ENCODE measurements at places on chromosomes 12 and 14.

GRCh38 chr12:107514887-107515445 lies 170.6 kb upstream of the PWP1 start:
- no peak for DNase-seq

- DNase-seq: no peak
Observed at GRCh38 chr14:55450124-55450523, 9.7 kb upstream of the TBPL2 start.

DNA sequence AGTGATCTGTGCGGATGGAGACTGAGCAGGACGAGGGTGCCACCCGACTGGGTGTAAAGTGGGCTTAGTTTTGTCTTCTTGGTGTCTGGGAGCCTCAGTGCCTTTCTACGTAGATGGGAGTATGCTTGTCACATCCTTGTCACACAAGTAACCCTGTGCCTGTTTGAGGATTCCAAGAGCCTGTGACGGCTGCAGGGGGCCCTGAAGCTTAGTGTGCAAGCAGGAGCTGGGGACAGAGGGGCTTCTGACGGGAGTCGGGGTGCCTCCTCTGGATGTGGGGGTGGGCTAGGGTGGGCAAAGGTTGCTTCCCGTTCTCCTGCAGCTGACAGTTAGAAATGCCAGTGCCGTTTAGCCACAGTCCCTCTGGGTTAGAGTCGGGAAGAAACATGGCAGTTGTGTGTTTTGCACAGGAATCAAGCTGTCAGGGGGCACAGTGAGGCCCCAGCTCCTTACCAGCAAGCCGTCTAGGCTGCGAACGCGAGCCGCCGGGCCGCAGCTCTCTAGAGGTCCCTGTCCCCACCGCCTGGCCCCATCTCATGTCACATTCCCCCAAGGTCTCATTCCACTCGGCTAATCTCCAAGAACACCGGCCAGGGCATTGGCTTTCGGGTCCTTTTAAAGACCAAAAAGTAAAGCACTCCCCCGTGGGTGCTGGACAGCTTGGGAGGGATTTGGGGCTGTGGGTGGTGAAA lies 7.0 kb downstream of the RTL1 start:
- no peak for DNase-seq

DNA sequence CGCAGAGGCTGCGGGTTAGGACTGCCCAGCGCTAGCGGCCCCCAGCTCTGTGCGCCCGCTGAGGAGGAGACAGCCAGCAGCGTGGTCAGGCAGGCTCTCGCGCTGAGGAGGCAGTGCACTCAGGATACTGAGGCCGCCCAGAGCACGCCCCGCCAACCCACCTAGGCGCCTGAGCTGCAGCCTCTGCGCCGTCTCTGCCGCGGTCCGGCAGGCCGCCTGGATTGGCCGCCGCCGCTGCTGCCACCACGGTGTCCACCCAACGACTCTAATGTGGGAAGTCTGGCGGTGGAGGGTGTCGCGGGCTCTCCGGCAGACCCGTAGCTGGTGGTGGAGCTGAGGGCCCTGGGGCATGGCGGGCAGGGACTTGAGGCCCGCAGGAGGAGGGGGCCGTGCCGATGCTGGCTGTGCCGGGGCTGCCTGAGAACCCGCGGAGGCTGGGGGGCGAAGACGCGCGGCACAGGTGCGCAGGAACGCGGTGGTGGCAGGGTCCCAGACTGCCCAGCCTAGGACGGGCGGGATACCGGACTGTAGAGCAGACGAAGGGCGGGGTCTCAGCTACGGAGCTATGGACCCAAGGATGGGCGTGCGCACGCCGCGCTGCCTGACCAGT lies 69.9 kb downstream of the ASCL4 start:
- DNase-seq: no peak

DNA sequence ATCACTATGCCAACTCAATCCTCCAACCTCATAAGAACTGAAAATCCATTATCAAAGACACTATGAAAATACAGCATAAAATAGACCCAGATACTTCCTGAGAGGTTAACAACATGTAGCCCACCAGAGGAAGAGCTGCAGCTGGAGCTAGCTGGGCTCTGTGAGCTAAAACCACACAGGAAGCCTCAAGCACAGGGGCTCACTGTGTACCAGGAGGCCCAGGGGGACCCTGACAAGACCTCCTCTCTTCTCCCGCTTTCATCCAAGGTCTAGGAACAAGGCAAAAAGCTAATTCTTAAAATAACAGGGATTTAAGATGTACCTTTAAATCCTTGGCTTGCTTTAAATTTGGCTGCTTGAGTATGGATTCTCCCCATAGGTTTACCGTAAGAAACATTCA lies 53.6 kb downstream of the EIF2S3B start:
- no peak for DNase-seq

- DNase-seq: no peak
Observed at GRCh38 chr12:52648012-52648550, 3.9 kb downstream of the KRT2 start.

- no peak for DNase-seq
Observed at GRCh38 chr12:59453475-59453874, 142.4 kb upstream of the SLC16A7 start.

- DNase-seq: no peak
Observed at GRCh38 chr12:82708061-82708879, 21.6 kb downstream of the TMTC2 start.

DNA sequence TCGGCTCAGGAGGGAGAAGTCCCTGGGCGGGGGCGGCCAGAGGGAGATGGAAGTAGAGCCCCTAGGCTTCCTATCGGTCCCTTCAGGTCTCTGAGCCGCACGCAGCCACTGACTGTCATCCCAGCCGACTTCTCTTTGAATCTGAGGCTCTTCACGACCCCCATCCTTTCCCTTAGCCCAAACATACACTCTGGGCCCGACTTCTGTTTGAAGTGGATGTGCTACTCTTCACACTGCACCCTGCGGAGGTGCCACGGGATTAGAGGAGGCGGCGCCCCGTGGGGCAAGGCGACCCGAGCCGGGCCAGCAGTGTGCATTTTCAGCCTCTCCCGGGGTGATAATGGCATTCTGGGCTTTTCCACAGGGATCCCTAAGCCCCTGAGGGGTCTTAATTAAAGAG lies 6.0 kb upstream of the DACT1 start:
- no peak for DNase-seq

DNA sequence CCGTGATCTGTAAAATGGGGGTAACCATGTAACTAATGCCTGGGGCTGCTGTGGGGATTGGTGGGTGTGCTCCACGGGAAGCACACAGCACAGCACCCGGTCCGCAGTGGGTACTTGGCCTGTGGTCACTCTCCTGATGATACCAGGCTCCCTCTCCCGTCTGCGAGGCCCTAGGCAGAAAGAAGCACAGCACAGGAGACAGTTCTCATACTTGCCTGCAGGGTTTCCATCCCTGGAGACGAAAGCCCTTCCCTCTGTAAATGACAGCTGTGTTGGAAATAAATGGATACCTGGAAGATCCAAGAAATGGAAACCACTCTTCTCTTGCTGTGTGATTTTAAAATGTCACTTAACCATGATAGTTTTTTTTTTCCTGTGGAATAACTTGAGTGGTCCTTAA lies 7.9 kb upstream of the PRMT8 start:
- no peak for DNase-seq

GRCh38 chr12:74408601-74409166 lies 129.0 kb upstream of the ATXN7L3B start:
- no peak for DNase-seq

DNA sequence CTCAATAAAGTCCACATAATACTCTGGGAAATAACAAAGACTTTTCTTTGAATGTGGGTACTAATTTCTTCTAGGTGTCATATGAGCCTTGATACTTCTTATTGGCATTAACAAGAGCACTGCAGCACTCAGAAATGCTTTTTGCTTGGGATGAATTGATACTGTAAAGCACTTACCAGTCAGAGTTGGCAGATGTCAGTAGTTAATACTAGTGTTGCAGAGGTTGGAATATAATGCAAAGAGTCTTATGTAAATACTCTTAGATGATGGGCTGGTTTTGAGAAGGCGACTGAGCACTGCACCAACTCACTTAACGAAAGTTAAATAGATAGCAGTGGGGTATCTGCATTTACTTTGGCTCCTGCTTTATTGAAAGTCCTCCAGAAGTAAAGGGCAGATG lies 25.6 kb upstream of the MBIP start:
- DNase-seq: peak; percentile 63

DNA sequence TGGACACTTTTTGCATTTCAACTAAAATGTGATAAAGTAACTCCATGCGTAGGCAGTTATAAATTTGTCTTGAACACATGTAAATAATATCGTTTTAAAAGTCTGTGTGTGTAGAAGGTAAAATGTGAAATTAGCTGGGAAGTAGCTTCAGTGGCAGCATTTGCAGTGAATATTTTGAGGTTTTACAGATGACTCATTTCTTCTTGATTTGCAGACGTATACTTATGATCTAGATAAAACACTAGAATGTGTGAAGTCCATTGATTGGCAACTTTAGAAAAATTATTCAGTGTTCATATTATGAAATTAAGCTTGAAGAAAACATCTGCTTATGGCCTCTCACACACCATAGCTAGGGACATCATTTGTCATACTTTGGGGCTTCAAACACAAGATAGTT lies 788.6 kb upstream of the NOVA1 start:
- DNase-seq: no peak

- DNase-seq: no peak
Observed at GRCh38 chr14:75425446-75425845, 2.4 kb upstream of the JDP2 start.

DNA sequence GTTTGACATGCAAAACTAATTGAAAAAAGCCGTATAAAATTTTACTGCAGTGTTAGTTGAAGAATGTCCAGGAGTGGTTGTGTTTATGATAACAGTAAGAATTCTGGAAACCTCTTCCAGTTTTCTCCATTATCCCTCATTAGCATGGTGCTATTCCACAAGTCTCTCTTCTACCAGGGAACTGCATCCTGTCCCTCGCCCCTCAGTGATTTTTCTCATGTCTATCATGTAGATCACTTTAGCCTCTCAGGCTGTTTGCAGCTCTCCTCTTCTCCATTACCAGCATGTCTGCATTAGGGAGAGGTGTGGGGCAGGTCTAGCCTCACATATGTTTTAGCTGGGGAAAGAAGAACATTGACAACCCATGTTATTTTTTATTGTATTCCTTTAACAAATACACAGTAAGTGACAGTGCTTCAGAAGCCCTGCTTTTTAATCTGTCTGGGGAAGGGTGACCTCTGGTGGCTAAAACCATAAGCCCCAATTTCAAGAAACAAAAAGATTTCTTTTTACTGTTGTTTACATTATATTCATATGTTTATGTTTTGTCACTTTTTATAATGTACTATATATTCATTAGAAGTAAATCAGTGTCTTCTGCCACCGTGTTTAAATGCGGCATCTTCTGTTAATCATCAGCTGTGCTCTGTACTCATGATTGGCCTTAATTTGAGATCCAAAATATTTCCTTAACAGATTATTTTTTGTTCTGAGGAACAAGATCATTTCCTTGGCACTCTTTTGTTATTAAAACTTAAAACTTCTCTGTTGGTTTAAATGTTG lies 70.7 kb downstream of the RASSF8 start:
- DNase-seq: no peak

DNA sequence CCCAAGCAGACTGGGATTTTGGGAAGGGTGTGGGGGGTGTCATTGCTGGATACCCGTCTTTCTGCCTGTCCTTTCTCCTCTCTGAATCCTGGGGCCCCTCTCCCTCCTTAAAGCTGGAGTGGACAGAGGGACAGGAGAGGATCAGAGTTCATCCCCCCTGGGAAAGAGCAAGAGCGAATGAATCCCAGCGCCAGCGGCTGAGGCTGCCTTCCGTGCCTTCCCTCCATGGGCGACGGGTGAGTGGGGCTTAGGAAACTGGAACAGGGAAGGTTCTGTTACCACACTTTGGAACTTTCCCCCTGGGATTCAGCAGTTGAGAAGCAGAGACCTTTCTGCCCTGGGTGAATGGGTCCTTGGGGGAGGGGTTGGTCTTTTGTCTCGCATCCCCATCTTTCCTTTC lies 16.2 kb upstream of the RIN3 start:
- no peak for DNase-seq

DNA sequence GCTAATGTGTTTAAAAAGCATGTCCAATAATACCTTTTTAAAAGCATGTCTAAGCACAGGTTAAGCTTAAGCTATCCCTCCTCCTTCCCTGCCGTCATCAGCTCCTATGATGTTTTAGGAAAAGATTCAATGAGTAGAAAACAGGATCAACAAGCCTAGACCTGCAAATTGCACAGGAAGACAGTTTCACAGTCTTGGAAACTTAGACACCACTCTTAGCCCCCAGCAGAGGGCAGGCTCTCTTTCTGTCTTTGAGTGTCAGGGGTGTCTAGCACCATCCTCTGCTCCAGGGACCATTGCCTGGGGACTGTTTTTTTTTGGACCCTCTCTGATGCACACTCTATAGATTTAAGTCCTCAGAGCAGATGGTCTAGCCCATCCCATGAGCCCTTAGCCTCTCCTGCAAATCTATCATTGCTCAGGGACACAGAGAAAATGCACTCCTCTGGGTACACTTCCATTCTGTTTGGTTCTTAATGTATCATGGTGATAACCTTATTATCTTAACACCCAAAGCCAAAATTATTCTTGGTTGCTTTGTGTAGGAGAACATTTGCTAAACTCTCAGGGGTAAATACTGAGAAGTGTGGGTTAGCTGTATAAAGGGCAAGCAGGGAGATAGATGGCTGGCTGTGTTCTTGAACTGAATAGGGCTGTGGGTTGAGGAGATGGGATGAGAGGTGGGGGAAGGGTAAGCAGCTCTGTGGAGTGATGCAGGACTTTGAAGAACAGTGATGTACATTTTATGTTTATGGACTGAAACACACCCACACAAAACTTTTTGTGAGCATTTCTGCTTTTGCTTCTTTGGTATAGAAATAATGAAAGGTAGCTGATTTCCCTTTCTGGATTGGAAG lies 259.9 kb upstream of the DDHD1 start:
- no peak for DNase-seq

DNA sequence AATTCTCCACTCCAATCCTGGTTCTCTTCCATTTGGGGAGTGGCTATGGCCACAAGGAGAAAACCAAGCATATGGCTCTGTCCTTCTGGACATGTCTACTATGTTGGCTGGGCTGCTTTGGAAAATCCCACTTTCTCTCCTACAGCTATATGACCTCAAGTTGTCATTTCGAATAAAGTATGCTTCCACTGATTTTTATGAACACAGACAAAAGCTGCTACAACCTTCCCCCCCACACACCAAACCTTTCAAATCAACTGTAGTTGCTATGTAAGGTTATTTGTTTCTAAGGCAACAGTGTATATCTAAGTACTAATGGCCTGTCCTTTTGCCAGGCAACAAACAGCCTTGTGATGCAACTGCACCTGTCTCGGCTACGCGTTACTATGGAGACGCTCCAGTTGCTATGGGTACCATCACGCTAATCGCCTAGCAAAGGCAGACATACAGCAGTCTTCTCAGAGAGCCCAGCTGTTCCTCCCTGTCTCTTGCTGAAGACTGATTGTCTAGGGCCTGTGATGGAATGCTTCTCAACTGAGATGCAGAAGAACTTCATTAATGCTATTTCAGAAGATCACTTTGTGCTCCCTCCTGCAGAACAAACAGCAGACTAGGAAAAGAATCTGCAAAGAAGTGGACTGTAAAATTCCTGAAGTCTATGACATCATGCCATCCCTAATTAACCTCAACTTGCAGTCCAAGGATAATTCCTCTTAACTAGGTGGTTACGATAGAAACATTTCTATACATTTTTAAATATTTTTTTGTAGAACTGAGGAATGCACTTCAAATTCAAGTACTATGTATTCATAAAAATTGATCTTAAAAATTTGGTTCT lies 67.6 kb downstream of the FOXN3 start:
- peak; percentile 91 for DNase-seq

Measured in NCI-H2227 treated with DMSO at 0.1 percent for 48 hours (cell line).